Choroid plexus epithelial cell (primary cell): ENCODE measurements at places on chromosomes 11 and 22.
A peak's percentile ranks its signal among the peaks of the same experiment; 100 is the strongest.

GRCh38 chr11:28822576-28822975 lies 714.4 kb downstream of the METTL15 start:
- DNase-seq, result peak; percentile 35

GRCh38 chr11:65444314-65445051 lies 21.9 kb downstream of the NEAT1 start:
- peak; percentile 76 for DNase-seq

DNA sequence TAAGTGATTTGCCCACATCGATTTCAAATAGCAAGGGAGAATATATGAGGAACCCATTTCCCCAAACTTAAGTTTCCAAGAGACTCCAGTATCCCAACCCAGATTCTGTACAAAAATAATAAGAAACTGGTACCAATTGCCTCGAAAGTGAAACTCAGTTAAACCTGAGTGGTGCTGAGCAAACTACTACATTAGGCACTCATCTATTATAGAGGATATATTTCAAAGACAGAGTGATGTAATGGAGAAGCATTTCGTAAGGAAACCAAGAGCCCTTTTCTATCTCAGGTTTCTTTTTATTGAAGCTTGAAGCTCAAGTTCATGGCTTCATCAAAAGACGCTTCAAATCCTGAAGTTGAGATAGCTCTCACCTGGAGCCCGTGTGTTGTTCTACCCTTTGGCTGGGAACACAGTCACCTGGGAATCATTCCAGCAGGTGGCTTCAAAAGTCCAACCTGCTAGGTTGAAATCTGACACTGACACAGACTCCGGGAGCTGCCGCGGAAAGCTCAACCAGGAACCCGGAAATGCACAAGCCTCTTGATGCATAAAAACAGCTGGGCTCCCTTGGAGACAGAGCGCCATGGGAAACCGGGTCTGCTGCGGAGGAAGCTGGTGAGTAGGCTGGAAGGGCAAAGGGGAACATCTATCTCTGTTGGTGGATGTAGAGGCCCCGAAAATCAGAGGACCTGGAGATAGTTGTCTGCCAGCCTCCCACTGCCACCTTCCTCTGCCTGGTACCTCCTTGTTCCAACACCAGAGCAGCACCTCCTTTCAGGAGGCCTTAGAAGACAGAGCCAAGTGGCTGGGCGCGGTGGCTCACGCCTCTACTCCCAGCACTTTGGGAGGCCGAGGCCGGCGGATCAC lies at the start of gene C11orf52:
TSS of gene C11orf52 (plus strand) at position 524 of the 867 bp plus-strand sequence. CDS start at position 584, 60 bp downstream.
- DNase-seq, result peak; percentile 76

GRCh38 chr11:12106101-12106500 lies 4.3 kb upstream of the MICAL2 start:
- DNase-seq, result no peak

- no peak for DNase-seq
Observed at GRCh38 chr11:94885133-94885532, 88.2 kb downstream of the CWC15 start.

GRCh38 chr11:134561331-134561720 lies 149.3 kb upstream of the B3GAT1 start:
- no peak for DNase-seq

GRCh38 chr11:123587559-123587958 lies 66.9 kb downstream of the SCN3B start:
- DNase-seq, result no peak

DNA sequence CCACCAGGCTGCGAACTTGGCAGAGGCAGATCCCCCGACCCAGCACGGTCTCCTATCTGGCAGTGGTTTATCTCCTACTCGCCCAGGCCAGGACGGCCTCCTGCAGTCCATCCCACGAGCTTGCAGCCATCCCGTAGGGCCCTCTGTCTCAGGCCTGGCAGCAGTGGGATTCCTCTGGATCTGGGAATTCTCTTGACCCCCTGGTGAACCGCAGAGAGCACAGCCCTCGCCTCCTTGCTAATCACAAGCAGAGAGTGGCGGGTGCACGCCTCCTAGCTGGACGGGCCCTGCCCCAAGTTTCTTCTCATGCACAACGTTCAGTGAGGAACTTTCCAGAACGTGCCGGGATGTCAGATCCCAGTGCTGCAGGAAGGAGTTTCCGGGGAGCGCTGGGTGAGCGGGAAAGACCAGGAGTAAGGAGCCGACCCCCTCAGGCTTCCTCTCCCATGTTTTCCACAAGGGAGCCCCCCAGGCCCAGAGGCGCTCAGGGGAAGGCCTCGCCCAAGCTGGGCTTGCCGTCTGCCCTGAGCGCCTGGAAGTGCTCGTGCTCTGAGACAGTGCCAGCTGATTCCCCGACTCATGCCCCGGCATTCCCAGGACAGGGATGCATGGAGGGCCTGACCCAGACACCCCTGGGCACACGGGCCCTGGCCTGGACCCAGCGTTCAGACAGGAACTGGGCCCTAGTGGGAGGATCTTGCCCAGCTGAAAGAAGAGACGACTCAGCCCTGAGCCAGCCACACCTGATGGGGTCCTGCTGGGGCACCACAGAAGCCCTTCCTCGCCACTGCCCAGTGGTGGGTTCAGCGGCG lies 24.6 kb downstream of the IGF2 start:
- DNase-seq, result no peak

GRCh38 chr22:33597274-33597985 lies 322.8 kb downstream of the LARGE1 start:
- DNase-seq, result no peak

GRCh38 chr11:114161486-114162250 lies 102.2 kb downstream of the ZBTB16 start:
- no peak for DNase-seq

DNA sequence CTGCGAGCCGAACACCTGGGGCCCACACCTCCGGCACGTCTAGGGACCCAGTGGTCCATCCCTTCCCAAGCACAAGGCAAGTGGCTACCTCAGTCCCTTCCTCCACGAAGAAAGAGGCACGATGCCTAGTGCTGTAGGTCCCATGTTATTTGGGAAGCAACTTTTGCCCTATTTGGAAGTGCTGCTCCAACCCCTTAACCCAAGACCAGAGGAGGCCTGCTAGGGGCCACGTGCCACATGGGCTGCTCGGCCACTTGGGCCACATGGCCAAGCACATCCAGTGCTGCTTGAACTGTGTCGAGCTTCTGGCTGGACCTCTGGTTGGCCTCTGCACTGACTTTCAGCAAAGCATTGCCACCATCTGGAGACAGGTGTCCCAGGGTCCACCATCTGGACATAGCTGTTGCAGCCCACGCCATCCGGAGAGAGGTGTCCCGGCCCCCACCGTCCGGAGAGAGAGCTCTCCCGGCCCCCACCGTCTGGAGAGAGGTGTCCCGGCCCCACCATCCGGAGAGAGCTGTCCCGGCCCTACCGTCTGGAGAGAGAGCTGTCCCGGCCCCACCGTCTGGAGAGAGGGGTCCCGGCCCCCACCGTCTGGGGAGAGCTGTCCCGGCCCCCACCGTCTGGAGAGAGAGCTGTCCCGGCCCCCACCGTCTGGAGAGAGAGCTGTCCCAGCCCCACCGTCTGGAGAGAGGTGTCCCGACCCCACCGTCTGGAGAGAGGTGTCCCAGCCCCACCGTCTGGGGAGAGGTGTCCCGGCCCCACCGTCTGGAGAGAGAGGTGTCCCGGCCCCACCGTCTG lies 6.5 kb upstream of the B4GALNT4 start:
- no peak for DNase-seq

GRCh38 chr22:46293577-46294260 lies 3.0 kb upstream of the GTSE1 start:
- peak; percentile 76 for DNase-seq

GRCh38 chr11:117315285-117316196 lies 515 bp downstream of the BACE1 start:
- DNase-seq, result no peak

DNA sequence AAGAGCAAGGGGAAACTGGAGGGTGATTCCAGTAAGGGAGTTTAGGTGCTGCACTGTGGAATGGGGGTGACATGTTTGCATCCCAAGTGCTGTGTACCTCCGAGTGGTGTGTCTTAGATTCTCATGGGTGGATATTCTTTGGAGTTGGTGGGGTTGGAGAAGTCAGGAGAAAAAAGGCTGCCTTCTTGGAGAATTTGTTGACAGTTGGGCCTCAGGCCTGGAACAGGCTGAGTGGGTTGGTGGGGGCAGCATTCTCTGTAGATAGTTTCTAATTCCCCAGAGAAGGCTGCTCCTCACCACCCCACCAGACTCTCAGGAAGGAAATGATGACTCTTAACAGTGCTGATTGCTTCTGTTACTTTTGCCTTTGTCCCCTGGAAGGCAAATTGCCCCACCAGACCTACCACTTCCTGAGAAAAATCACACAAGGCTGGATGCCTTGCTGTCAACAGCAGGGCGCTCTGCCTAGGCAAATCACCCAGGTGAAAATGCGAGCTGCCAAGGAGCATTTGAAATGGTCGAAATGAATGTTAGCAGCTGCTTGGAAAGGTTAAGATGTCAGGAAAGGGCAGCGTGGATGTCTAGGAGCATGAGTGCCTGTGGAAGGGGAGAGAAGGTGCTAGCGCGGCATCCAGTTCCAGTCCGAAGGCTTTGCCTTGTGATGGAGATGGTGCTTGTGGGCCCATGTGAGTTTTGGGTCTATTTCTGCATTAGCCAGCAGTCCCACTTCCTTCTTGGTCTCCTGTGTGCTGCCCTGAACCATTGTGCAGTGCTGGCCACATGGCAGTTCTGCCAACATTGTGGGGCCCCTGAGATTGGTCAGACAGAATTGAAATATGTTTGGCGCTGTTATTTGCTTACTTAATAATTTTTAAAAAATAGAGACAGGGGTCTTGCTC lies 29.7 kb upstream of the SORL1-AS1 start:
- no peak for DNase-seq

GRCh38 chr11:117862019-117862725 lies 14.3 kb downstream of the FXYD6 start:
- DNase-seq, result no peak

DNA sequence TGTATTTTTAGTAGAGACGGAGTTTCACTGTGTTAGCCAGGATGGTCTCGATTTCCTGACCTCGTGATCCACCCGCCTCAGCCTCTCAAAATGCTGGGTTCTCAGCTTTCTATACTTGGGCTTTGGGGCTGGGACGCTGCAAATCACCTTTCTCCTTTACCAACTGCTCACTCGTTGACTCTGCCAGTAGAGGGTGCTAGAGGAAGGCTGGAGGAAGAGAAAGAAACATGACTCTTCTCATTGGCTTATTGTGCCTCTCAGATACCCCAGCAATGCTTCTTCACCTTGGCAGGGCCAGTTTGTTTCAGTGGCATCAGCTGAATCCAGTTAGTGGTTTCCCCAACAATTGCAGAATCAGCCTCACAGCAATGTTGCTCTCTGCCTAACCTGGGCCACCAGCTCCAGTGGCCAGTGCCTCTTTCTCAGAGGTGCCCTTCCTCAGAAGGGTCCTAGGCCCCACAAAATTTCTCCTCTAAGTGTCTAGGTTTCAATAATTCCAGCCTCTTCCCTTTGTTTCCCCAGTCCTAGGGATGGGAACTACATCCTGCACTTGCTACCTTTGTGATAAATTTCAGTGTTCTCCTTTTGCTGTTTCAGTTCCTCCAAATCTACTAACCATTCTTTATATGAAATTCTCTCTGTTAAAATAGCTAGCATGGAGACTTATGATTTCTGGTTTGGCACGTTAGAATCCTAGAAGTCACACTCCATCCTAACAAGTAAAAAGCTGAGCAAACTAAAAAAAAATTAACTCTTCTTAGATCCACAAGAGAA lies 71.5 kb upstream of the VSTM5 start:
- peak; percentile 84 for DNase-seq

DNA sequence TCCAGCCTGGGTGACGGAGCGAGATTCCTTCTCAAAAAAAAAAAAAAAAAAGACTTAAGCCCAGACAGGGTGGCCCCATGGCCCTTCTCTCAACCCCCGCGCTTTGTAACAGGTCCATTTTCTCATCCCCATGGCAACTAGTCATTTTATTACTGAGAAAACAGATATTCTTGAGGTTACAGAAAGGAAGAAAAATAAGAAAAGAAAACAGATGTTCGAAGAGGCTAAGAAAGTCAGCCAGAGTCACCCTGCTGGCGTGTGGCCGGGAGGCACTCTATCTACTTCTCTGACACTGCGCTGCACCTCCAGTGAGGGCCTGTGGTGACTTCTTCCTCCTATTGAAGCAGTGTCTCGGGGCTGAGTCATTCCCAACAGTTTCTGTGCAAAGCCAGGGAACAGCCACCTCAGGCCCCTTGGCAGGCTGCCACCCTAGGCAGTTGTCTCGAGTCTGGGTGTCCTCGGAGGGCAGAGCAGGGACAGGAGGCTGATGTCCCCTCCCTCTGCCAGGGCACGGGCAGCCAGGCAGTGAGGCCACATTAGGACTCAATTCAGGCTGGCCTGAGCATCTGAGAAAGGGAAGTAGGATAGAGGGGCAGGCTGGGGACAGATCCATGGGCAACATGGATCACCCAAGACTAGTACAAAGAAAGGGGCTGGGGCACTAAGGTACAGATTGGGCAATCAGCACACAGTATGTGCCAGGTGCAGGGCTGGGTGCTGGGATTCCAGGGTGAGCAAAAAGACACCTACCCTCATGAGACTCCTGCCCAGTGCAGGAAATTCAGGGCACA lies 16.4 kb upstream of the SYVN1 start:
- DNase-seq, result peak; percentile 73

- no peak for DNase-seq
Observed at GRCh38 chr11:33057284-33057683, 17.9 kb downstream of the TCP11L1 start.

DNA sequence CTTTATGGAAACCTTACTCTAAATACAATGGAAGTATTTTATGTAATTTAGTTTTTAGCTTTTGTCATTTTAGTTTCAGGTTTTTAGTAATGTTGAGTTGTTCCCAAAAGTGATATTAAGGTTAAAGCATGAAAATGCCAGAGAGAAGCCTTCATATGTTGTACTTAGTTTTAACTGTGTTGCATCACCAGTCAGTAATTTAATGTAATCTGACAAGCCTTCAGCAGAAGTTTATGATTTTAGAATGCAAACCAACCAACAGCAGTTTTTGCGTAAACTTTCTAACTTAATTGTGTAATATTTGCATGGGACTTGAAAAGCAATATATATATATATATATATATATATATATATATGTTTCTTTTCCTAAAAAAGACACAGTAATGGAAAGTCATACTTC lies 110.6 kb downstream of the MSANTD4 start:
- peak; percentile 28 for DNase-seq

DNA sequence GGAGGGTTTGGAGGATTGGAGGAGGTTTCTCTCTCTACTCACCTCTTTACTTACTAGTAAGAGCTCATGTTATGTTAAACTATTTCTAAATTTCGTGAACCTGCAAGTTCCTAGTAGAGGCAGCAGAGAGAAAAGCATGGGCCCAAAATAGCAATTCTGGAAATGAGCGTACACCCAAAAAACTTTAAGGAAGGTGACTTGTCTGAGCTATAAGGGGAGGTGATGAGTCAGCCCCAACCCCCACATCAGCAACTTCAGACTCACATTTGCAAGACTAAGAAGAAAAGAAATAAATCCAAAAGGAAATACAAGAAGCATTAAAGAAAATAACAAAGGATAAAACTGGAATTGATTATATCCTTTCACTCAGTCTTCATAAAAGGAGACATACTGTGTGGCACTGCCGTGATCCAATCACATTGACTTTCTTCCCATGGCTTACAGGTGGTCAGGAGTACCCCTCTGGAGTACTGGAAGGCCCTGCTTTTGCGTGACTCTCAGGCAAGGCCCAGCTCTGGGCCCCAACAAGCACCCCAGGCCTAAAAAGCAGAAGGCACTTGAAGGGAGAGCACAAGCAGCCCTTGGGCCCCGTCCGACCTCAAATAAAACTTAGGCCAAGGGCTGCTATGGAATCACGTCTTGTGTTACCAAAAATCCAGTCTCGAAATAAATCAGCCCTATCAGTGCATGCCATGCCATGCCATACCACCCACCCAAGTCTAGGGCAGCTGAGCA lies 14.3 kb downstream of the PACSIN2 start:
- no peak for DNase-seq

- no peak for DNase-seq
Observed at GRCh38 chr22:39528080-39528661, 4.4 kb downstream of the RPS19BP1 start.

GRCh38 chr11:74639533-74639932 lies 47.2 kb downstream of the POLD3 start:
- no peak for DNase-seq
